ENCODE measurements at places on chromosomes 16 and 17.

DNA sequence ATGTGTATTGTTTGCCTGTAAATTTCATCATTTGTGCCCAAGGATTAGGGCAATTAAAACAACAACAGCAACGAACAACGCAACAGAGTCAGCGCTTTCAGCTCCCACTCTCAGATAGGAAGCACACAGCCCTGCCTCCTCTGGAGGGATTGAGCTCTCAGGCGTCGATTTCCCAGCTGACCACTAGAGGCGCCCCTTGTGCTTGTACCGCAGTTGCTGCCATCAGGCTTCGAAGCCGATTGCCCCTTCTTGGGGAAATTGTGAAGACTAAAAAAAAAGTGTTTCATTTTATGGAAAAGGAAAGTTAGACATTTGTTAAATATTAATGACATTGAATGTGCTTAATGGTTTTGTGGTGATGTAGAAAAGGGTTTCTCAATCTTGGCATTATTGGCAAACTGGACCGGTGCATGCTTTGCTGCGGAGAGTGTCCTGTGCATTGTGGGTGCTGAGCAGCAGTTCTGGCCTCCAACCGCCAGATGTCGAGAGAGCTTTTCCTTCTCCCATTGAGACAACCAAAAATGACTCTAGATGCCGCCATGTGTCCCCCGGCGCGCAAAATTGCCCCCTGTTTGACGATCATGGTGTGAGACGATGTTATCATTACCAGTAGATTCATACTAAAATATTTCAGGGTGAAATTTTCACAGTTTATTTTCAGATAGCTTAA, 650.4 kb upstream of the RBFOX1 start:
- DNase-seq = peak; percentile 19

DNA sequence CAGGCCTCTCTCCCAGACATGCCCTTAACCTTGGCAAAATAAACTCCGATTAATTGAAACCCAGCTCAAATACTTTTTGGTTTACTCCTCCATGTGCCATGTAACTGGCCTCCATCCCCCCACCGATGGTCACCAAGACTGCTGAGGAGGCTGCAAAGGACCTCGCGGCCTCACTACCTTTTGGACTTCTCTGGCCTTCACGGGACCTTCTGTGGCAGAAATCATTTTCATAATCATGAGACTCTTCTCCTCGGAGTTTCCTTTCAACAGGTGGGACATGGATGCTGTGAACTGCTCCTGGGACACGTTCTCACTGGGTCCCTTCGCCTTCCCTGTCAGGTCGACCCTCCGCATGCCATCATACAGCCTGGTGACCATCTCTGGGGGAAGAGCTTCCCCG, 9.0 kb downstream of the MEAK7 start:
- DNase-seq = no peak

- no peak for DNase-seq
Observed at GRCh38 chr17:7240375-7240774, 1.1 kb upstream of the PHF23 start.

DNA sequence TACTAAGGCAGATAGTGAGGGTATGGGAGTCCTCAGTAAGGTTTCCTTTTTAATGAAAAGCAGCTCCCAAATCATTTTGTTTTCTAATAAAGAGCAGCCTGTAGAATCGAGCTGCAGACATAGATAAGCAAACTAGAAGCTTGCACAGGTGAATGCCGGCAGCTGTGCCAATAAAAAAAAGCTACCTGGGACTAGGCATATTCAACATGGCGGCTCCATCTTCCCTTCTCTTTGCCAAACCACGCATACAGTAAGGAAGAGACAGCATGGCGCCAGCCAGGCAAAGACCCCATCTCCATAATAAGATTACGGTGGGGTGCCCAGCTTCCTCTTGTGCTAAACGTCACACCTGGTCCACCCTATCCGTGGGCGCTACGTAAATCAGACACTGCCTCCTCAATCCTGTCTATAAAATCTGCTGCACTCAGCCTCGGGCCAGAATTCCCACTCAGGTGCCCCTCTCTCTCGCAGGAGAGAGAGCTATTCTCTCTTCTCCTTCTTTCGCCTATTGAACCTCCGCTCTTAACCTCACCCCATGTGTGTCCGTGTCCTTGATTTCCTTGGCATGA, 92.7 kb upstream of the FA2H start:
- DNase-seq = no peak

DNA sequence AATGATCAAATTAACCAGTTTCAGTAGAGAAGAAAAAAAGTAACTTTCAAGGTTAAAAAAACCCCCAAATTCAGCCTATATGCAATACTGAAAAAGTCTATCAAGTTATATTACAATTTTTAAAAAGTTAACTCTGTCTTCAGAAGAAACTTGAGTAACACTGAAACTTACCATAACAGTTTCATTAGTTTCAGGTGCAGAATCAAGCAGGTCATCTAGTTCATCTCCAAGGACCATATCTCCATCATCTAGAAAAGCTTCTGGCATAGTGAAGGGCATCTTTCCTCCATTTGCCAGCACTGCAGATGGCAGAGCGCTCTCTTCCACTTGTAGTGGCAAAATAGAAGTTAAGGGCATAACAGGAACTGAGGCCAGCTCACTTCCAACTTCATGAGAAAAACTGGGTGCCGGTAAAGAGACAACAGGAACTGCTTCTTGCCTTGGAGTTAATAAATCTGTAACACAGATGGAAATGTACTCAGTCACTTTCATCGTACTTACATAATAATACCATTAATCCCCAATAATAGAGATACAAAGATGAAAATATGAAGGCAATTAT, 22.9 kb downstream of the ZC3H7A start:
- DNase-seq = no peak

GRCh38 chr16:13189250-13189649, 287.9 kb downstream of the SHISA9 start:
- DNase-seq = no peak

DNA sequence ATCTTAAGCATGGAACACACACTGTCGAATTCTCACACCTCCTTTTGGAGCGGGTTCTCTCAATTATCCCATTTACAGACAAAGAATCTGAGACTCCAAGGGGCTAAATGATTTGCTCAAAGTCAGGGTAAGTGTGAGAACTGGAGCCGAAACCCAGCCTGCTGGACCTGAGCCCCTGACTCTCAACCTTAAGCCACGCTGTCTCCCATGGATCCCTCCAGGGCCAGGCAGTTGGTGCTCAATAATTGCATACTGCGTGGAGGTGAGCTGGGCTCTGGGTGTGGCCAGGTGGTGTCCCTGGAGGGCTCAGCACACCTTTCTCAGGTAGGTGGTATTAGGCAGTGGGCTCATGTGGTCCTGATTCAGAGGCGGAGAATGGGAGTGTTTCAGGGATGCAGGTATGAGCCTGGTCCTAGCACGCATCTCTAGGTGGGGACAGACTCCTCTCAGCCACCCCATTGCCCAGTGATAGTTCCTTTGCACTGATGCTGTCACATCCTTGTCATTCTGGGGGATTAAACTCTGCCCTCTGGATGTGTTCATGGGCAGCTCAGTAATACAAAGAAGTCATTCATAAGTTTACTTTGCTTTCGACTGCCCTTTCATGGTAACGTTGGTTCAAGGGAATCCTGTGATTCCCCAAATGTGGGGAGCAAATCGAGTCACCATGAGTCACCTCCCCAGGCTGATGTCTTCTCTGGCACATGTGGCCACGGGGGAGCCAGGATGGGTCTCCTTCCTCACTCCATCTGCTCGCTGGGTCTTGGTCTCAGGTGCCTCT, 399.5 kb upstream of the TNRC6C start:
- no peak for DNase-seq

DNA sequence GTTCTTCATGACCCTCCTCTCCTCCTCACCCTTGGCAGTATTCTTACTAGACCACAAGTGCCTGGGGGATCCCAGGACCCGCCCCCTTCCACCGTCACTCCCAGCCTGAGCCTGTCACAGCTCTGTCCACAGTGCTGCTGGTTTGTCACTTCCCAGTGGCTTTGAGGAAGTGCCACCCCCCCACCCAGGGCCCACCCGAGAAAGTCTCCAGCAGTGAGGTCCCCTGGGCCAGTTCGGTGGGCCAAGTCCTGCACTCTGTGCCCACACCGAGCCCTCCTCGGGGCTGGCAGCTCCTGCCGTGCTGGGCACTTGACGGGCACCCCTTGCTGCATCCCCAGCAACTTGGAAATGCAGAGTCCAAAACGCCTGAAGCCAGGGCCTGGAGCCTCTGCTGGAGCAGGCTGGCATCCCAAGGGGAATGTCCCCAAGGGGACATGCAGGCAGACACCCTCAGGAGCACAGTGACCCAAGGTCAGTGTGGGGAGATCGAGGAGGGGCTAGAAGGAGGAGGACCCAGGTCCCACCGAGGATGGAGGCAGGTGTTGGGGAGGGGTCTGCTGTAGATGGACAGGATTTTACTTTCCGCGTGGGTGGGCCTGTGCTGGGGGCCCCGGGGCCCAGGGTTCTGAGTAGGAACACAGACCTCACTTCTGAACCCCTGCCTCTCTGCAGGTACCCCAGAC, 15.5 kb downstream of the MMP15 start:
- no peak for DNase-seq

DNA sequence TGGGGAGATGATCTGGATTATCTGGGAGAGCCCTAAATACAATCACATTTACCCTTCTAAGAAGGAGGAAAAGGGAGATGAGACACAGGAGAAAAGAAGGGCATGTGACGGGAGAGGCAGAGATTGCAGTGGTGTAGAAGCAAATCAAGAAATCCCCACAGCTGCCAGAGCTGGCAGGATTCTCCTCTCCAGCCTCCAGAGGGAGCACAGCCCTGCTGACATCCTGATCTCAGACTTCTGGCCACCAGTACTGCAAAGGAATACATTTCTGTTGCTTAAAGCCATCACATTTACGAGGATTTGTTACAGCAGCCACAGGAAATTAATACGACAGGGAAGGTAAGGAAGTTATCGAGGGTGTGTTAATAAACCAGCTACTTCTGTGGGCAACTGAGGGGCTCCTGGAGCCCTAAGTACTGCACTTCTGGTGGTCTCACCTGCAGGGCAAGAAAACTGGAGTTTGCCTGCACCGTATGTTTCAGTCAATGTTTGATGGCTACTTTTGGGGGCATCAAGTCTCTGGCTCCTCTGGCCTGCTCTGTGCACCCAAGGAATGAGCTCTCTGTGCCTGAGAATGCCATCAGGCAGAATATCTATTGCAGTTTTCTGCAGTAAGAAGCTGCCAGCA, 22.9 kb upstream of the CDH13 start:
- no peak for DNase-seq

- no peak for DNase-seq
Observed at GRCh38 chr16:50367777-50368409, 895 bp downstream of the BRD7 start.

DNA sequence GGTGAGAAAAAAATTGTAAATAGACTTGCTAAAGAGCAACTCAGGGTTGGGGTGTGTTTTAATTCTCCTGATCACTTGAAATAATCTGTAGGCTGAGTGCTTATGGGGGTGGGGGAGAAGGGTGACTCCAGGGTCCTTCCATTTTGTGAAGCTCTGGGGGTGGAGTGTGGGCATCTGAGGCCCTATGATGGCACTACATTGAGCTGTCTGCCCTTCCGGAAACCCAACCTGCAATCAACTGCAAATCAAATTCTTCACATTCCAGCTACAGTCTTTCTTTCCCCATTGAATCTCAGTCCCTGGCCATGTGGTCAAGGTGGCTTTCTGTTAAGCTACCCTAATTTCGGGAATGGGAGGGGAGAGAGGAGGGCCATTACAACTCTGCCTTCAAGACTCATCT, 6.0 kb upstream of the CDC6 start:
- DNase-seq = peak; percentile 35

GRCh38 chr17:47742319-47743181, 9.5 kb downstream of the TBX21 start:
- DNase-seq = no peak

DNA sequence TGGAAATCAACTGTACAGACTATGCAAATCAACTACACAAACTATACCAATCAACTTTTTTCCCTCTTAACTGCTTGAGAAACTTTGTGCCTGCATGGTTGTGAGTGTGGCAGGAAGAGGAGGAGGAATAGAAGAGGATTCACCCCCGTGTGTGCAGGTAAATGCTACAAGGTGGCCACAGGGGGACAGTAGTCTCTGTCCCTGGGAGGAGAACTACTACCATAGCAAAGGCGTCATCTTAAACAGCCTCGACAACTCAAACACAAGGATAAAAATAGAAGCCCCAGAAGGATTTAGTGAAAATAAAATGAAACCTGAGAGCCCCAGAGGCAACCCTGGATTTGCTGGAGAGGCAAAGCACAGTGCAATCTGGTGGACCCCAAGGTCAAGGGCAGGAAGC, 199.5 kb upstream of the DYNLRB2 start:
- no peak for DNase-seq

GRCh38 chr17:79715098-79715942, 15.4 kb upstream of the ENPP7 start:
- no peak for DNase-seq

GRCh38 chr16:75406943-75407342, 26.4 kb downstream of the CFDP1 start:
- DNase-seq = no peak

DNA sequence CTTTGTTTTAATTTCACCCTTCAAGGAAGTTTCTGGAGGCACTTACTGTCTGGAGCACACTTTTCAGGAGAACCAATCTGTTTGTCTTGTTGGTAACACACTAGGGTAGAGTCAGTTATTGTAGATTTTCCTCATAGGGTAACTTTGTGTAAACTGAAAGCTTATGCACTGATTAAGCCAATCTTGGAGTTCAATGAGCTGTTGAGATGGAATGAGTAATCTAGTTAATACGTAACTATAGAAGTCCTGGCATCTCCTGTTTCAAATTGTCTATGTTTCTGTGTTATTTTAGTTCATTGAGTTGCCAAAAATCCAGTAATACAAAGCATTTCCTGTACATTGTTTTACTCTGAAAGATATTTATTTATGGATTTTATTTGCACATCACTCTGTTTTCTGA, 111.6 kb upstream of the HAS3 start:
- no peak for DNase-seq

GRCh38 chr17:80000981-80001775, 34.5 kb downstream of the TBC1D16 start:
- DNase-seq = no peak

- DNase-seq = no peak
Observed at GRCh38 chr17:15247891-15248529, 17.1 kb downstream of the PMP22 start.

DNA sequence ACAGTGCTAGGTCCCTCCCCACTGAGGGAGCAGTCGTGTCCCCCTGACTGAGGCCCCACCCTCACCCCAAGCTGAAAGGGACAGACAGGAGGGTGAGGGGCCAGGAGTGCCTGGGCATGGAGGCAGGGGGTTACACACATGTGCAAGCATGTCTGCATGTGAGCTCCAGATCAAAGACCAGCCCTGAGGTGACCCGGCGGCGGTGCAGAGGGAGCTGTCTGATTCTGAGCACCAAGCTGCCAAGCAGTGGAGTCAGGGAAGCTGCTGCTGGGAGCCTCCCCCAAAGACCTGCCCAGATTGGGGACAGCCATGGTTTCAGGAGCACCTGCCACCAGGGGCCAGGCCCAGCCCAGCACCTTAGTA, 5.5 kb downstream of the DLX3 start:
- no peak for DNase-seq
